ENCODE measurements at places on chromosomes 7 and 10.

GRCh38 chr7:48244864-48245271 is 73.6 kb downstream of the ABCA13 start:
- no peak for DNase-seq

DNA sequence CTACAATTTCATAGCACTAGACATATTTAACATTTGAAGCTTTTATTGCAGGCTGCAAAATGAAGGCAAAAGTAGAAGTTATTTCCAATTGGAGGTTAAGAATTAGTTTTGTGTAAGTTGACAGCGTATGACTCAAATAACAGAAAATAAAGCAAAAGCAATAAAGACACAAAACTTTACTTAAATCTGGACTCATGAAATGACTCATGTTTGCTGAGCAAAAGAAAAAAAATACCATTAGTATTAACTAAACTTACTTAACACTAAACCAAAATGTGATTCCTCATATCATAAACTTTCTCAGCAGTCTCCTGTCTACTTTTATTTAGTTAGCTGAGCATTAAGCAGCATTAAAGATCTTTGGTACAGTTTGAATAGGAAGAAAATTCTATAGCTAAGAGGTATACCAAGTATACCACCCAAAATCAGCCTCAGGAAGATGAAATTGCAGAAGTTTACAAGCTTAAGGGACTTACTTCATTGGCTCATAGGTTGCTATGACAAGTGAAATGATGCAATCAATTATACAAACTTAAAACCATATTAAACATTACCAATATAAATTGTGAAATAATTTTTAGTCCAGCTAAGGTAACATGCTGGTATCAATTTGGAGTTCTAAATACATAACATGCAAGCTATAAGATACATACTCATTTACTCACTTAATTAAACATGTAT is 1131.4 kb downstream of the XPNPEP1 start:
- no peak for DNase-seq

DNA sequence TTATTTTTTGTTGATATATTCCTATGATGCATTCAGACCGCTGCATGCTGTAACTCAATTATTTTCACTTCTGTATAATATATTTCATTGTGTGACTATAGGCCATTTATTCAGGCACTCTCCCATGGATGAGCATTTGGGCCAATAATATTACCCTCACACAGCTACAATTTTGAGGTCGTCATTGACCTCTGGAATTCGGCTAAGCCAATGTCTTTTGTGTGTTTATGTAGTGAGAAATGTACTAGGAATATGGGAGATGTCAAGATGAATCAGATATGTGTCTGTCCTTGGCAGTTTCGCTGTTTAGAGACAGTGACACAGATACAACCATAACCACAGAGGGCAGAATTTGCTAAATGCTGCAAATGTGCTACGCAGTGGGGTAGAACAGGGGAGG is 474.2 kb downstream of the ADRA2A start:
- no peak for DNase-seq

GRCh38 chr7:103521937-103522336 is 75.9 kb upstream of the SLC26A5 start:
- no peak for DNase-seq

- no peak for DNase-seq
Observed at GRCh38 chr10:11332846-11333245, 278.6 kb downstream of the USP6NL start.

- DNase-seq: no peak
Observed at GRCh38 chr7:12217311-12217710, 6.2 kb downstream of the TMEM106B start.

DNA sequence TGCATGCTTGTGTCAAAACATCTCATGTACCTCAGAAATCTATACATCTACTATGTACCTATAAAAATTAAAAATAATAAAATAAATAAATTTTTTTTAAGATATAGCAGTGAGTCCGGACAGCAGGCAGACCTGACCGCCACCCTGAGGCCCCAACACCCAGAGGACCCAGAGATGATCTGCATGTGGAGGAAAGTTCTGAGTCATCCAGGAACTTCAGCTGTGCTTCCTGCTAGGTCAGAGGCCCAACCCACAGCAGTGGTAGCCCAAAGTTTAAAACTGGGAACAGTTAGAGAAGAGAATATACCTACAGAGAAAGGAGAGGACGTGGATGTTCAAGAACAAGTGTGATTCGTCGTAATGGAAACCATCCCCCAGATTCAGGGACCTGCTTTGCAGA is 683.7 kb upstream of the NRP1 start:
- DNase-seq: no peak

DNA sequence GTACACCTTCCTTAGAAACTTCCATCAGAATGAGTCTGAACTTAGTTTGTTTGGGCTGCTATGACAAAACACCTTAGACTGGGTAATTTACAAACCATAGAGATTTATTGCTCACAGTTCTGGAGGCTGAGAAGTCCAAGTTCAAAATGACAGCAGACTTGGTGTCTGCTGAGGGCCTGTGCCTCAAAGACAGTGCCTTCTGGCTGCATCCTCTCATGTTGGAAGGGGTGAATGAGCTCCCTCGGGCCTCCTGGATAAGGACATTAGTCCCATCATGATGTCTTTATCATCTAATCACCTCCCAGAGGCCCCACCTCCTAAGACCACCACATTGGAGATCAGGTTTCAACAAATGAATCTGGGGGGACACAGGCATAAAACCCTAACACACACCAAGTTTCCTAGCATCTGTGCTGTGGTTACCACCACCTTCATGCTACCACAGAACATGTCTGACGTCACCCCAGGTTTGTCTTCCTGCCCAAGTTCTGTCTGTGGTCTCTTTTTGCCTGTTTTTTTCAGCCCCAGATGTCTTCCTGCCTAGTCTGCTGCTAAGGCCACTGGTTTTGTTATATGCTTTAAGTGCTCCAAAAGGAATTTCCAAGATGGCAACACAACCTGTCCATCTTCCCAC is 150.9 kb upstream of the COBL start:
- no peak for DNase-seq

GRCh38 chr10:66151346-66151745 is 774.5 kb upstream of the LRRTM3 start:
- DNase-seq: no peak

- no peak for DNase-seq
Observed at GRCh38 chr7:55310287-55311025, 54.7 kb upstream of the LANCL2 start.

DNA sequence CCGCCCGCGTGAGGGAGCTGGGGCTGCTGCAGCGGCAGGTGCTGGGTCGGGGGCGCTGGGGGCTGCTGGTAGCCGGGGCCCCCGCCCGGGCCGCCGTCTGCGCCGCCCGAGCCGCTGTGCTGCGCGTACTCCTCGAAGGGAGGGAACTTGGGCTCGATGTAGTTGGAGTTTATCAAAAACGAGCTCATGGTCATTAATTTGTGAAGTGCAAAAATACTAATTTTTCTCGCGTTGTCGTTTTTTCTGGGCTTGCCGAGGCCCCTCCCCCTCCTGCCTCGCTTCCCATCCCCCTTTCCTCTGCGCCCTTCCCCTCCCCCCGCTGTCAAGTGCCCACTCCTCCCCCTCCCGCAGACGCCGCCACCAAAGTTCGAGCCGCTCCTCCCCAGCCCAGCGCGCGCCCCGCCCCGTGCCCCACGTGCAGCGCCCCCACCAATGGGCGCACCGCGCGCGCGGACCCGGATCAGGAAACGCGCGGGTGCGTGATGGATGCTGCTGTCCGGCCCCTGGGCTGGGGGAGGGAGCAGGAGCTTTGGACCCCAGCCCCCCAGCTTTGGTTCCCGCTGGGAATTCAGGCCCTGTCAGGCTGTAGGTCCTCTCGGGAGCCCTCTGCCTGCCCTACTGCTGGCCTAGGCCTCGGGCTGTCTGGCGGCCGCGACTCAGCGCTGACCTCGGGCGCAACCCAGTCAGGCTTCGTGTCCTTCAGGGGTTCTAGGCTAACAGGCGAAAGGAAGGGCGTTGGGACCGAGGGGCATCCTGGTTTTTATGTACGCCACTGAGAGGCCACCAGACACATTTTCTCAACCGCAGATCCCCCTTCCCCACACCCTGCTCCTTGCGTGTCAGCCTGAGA is at the start of gene HOXA4:
Gene HOXA4, minus strand, starts transcription at position 218 of the 850 bp plus-strand sequence. Its CDS starts 24 bp downstream, at position 194.
- peak; percentile 55 for DNase-seq

GRCh38 chr7:158054081-158054480 is 533.5 kb downstream of the PTPRN2 start:
- no peak for DNase-seq

GRCh38 chr10:4082861-4083260 is 297.9 kb upstream of the KLF6 start:
- no peak for DNase-seq

GRCh38 chr10:4790045-4790444 is 36.0 kb upstream of the AKR1E2 start:
- DNase-seq: no peak

DNA sequence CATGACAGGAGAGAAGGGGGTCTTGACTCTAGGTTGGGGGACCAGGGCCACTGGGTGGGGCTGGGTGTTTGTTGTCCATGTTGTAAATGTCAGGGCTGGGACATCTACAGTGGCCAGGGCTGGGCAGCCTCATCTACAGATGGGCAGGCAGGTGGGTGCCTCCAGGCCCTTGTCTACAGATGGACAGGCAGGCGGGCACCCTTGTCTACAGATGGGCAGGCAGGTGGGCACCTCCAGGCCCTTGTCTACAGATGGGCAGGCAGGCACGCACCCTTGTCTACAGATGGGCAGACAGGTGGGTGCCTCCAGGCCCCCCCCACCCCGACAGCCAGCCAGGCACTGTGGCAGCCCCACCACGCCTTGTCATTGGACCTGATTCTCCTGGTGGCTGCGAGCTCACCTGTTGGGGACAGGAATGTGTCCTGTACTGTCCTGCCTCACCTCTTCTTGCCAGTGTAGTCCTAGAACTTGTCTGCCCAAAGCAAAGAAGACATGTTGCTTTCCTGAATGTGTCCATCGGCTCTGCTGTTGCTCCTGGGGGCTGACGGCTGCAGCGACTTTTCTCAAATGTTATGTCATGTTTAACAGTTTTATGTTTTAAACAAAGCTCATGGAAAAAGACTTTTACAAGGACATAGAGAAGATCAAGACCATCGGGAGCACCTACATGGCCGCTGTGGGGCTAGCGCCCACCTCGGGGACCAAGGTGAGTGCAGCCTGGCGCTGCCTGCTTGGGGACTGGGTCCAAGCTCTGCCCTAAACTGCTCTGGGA is 129.9 kb downstream of the ADCY1 start:
- no peak for DNase-seq

- DNase-seq: no peak
Observed at GRCh38 chr7:74388880-74389415, 64.8 kb upstream of the GTF2IRD1 start.

GRCh38 chr7:83415840-83416239 is 233.1 kb downstream of the SEMA3E start:
- no peak for DNase-seq

GRCh38 chr7:139332697-139333359 is 8.3 kb upstream of the FMC1 start:
- DNase-seq: no peak

DNA sequence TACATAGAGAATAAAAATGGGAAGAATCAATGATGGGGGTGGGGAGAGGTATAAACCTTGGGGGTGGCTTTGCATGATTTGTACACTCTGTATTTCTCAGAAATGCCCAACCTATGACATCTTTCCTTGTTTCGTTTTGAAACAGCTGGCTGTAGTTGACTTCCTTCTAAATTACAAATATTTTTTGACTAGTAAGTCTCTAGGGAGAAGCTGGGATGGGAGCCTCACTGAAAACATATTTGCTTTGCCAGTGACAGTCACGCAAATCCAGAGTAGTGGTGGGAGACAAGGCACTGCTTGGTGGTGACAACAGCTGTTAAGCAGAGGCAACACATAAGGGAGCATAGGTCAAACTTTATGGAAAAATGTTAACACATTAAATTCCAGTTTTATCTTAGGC is 440.5 kb downstream of the SEMA3D start:
- DNase-seq: no peak

- no peak for DNase-seq
Observed at GRCh38 chr10:85651497-85651882, 715.1 kb downstream of the GRID1 start.

GRCh38 chr7:69193061-69193460 is 405.2 kb upstream of the AUTS2 start:
- DNase-seq: no peak

GRCh38 chr10:287814-288213 is 152.6 kb downstream of the ZMYND11 start:
- no peak for DNase-seq

DNA sequence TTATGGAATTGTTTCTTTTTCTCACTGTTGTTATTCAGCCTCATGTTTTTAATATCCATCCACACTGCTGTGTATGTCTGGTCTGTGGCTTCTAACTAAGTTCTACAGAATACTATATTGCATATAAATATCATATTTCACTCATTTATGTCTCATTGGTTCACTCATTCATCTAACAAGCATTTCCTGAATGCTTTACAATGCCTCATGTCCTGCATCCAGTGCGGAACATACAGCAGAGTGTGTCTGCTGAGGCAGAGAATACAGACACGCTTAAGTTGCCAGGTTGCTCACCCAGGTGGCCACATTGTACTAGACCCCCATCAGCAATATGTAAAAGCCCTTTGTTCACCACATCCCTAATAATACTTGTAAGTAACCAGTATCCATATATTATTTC is 111.8 kb upstream of the CNTNAP2 start:
- no peak for DNase-seq

DNA sequence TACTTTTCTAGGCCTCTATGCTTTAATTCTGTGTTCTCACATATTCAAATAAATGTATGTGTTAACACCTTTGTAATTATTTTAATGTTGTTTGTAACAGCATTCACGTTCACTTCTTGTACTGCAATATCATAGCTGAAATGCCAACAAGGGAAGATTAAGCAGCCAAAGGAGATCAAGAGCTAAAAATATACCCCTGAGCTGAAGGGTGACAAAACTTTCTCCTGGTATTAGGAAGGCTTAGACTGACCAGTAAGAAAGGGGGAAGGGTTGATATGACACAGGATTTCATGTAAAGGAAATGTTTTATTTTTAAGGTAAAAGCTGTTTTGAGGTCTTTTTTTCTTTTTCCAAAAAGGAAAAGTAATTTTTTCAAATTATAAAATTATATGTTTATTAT is 40.4 kb upstream of the VDAC2 start:
- no peak for DNase-seq

DNA sequence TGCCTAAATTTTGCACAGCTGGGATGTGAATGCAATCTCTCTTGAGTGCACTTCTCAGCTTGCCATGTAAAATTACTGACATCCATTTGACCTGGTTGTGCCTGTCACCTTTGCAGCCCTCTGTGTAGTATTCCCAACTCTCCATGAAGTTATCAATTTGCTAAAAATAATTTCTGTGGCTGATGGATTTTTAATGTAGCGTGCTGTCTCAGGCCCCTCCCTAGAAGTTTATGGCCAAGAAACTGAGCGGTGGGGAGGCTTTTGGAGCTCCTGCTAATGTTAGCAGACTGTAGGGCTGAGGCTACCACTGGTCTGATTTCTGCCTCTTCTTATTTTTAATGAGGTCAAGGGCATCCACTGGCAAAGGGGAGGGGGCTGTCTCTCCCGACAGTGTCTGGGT is 577.0 kb upstream of the DPP6 start:
- no peak for DNase-seq

GRCh38 chr10:131838966-131839742 is 61.7 kb upstream of the PPP2R2D start:
- no peak for DNase-seq

GRCh38 chr7:27420702-27421101 is 178.1 kb downstream of the EVX1 start:
- no peak for DNase-seq
